Muscle of back (tissue), 13 donors: ENCODE measurements at places on chromosomes 2 and 18.
A peak's percentile ranks its signal among the peaks of the same experiment; 100 is the strongest.

DNA sequence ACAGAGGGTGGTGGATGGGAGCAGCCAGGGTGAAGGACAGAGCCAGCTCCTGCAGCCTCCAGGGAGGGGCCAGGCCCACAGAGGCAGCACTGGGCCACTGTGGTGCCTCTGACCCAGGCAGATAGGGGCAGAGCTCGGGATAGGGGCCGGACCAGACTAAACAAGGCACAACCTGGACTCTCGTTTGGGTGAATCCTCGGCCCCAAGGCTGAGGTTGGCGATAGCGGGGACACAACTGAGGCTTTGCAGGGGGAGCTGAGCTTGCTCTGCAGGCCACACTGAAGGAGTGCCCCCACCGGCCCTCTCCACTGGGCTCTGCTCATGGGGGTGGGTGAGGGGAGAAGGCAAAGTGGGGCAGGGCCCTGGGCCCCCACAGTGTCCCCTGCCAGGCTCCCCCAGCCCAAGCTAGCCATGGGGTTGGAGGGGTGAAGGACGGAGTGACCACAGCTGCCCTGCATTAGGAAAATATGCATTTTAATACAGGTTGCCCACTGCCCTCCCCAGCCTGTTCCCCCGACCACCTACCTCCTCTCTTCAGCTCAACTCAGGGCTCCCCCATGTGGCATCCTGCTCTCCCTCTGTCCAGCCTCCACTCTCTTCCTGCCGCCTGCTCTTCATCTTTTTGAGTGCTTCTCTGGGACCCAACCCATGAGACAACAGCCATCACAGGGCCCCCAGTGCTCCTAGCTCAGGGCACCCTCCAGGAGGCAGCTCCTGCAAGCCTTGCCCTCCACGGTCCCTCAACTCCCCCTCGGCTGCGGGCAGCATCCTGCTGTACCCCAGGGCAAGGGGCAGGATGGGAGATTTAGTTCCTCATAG lies 152.8 kb downstream of the INHBB start:
- DNase-seq = no peak

- DNase-seq = no peak
These were observed 8.8 kb downstream of the ATIC start for GRCh38 chr2:215320679-215321078.

DNA sequence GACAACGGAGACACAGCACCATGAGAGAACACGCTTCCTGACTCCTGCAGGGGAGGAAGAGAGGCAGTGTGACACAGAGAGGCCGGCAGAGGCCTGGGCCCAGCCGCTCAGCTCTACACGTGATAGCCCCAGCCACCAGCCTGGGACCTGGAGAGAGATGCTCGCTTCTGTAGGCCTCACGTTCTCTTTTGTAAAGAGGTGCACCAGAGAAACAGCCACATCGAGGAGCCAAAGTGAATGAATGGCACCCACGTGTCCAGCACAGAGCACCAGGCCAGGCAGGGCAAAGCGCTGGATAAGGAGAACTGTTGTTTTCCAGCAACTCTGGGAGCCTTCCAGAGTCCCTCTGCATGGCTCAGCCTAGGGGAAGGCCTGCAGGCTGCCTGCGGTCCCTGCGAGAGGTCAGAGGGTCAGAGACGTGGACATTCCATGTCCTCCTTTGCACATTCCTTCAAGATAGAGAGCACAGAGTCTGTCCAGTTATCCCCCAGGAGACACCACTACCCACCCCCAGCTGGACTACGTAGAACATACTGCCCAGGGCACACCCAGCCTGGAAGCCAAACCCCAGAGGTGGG lies 14.2 kb downstream of the LIMS2 start:
- no peak for DNase-seq

GRCh38 chr2:103123516-103123915 lies 361.7 kb downstream of the TMEM182 start:
- no peak for DNase-seq

DNA sequence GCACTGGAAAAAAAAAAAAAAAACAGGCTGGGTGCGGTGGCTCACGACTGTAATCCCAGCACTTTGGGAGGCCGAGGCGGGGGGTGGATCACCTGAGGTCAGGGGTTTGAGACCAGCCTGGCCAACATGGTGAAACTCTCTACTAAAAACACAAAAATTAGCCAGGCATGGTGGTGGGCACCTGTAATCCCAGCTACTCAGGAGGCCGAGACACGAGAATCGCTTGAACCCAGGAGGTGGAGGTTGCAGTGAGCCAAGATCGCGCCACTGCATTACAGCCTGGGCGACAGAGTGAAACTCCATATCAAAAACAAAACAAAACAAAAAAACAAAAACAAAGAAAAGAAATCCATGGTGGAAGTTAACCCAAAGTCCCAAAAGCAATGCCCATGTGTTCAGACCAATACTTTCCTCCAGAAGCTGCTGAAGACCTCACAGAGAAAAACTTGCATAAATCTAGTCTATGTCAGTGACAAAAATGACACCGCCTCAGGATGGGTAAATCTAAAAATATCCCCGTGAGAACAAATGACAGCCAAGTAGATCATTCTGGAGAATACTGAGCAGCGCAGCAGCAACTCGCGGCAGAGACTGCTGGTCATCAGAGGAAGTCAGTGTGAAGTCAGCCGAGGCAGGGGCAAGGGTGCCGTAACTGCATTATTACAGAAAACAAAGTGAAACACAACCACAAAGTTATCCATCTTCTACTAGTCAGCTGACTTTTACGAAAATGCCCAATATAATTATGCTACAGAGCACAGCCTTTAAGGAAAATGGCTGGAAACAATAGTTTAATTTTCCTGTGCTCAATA lies 41.0 kb downstream of the LPIN2 start:
- DNase-seq = no peak

- DNase-seq = peak; percentile 70
These were observed 208.0 kb downstream of the ZFP36L2 start for GRCh38 chr2:43018179-43019024.

GRCh38 chr2:237685408-237685807 lies 58.0 kb downstream of the LRRFIP1 start:
- DNase-seq = no peak

GRCh38 chr18:69383186-69383585 lies 17.5 kb upstream of the DOK6 start:
- DNase-seq = no peak

- no peak for DNase-seq
These were observed 172.1 kb downstream of the RNF144A start for GRCh38 chr2:7089284-7089683.

GRCh38 chr2:142598846-142599245 lies 278.6 kb upstream of the KYNU start:
- DNase-seq = no peak

DNA sequence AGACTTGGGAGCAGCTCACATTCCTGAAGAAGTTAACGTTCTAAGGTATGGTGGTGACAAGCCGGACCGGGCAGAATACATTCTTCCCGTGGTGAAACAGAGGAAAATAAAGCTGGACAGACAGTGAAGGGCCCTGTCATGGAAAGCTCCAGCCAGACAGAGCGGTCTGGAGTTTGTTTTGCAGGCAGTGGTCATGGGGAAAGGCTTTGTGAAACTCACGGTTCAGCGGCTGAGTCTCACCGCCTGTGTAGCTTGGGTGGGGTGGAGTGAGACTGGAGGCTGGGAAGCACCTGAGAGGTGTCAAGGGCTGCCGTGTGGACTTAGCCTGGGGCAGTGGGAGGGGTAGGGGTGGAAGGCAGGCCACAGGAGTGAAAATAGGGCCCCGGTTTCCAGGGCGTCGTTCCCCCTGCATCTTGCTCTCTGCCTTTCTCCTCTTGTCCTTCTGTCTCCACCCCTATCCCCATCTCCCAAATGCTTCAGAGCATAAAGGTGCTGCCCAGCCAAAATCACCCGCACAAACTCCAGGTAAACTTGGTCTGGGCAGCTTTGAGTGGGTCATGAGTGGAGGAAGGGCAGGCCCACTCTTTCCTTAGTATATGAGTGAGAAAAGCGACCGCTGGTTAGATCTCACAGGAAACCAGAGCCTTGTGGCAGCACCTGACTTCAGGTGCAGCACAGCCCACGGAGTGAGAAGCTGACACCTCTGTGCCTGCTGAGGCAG lies 11.4 kb upstream of the SLC20A1 start:
- no peak for DNase-seq

DNA sequence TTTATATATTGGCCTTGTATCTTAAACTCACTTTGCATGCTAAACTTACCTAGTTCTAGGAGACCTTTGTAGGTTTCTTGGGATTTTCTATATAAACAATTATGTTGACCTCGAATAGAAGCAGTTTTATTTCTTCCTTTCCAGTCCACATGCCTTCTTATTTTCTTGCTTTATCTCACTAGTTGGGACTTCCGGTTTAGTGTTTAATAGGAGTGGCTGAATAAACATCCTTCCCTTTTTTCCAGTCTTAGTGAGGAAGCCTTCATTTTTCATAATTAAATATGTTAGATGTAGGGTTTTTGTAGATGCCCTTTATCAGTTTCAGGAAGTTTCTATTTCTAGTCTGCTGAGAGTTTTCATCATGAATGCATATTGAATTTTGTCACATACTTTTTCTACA lies 347.3 kb upstream of the HNRNPA3 start:
- DNase-seq = no peak

- no peak for DNase-seq
These were observed 7.6 kb upstream of the METTL21A start for GRCh38 chr2:207632575-207633493.

DNA sequence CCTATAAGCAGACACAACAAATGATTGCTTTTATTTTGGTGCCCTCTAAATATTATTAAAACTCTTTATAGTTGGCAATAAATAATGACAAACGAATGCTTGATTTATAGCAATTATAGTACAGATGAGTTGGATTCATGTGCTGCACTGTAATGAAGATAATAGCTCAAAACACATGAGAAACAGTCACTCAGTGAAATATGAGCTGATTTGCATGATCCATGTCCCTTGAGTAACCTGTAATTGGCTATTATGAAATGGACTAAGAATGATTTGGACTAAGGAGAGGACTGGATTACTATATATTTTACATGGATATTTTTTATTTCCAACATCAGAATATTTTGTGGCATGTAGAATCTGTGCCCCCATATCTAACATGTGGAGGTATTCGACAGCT lies 365.6 kb upstream of the UBE2E3 start:
- DNase-seq = no peak

GRCh38 chr2:16640001-16640700 lies 25.5 kb downstream of the CYRIA start:
- DNase-seq = no peak

GRCh38 chr2:15181092-15181745 lies 379.9 kb downstream of the NBAS start:
- no peak for DNase-seq

DNA sequence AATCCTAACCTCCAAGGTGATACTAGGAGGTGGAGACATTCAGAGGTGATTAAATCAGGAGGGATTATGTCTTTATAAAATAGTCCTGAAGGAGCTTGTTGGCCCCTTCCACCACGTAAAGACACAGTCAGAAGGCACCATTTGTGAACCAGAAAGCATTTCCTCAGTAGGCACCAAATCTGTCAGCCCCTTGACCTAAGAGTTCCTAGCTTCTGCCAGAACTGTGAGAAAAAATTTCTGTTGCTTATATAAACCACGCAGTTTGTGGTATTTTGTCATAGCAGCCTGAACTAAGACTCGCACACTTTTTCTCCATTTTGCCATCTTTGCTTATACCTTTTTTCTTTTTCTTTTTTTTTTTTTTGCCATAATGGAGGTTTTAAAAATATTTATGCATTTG lies 18.6 kb upstream of the NARS1 start:
- no peak for DNase-seq

GRCh38 chr2:127612111-127612822 lies 33.7 kb upstream of the GPR17 start:
- DNase-seq = no peak

DNA sequence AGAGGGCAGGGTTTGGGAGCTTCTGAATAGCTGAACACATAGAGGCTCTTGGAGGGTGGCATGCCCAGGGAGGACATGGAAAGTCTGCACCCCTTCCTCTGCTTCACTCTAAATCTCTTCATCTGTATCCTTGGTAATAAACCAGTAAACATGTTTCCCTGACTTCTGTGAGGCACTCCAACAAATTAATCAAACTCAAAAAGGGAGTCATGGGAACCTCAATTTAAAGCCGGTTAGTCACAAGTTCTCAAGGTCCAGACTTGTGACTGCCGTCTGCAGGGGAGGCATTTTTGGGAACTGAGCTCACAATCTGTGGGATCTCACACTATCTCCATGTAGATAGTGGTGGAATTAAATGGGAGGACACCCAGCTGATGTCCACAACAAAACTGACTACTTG lies 33.1 kb upstream of the STON1 start:
- no peak for DNase-seq

DNA sequence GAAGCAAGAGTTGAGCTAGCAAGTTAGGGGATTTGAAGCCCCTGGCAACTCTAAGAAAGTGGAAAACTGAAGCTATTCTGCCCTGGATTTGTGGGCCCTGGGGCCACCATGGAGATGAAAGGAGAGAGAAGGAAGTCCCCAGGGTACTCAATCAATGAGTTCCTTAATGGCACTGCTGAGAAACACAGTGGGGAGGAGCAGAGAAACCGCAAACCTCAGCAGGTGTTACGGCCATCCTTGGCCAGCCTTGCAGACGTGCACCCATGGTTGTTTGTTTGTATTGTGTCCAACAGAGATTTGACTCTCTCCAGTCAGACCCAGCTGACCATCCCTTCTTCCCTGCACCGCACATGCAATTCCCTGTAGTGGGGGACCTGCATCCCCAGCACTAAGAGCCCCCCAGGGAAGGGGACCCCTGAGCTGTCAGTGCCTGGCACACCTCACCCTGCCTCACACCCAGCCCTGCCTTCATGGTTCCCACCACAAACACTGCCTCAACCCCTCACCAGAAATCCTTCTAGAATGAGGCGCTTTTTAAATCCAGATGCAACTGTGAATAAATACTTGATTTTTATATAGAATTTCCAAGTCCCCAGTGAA lies 255.3 kb downstream of the SH3BP4 start:
- DNase-seq = no peak

- no peak for DNase-seq
These were observed 9.8 kb downstream of the STEAP3 start for GRCh38 chr2:119233326-119234020.

- DNase-seq = peak; percentile 96
These were observed 127.5 kb upstream of the TNP1 start for GRCh38 chr2:216987252-216987821.

DNA sequence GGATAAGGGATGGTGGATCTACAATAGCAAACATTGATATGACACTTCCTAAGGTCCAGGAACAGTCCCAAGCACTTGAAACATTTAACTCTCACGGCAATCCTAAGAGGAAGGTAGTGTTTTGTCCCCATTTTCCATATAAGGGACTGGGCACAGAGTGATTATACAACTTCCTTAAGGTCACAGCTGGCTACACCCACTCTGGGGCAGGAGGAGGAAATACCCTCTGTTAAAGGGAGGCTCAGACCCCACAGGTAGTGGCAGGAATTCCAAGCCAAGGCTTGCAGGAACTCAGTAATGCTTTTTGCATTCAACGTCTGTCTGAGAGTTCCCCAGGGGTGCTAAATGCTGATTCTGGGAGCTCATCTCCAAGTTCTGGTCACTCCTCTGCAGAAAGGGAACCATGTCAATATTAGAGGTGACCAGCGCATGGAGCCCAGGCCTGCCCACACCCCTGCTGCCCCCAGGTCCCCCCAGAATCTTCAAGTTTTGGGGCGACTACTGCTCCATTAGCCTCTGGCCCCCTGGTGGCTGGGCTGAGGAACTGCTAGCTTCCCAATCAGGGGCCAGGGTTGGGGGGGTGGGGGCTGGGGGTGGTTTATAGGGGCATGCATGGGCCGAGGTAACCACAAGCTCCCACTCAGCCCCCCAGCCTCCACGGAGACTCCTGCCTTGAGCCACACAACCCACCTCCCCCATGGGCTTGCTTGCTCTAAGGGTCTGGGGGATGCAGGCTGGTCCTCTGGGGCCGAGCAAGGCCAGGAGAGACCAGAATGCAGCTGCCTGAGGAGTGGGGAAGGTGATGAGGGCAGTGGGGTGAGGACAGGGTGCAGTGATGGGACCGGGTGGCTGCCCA lies 11.1 kb downstream of the OBSL1 start:
- no peak for DNase-seq
